ENCODE measurements at places on chromosomes 4 and X. TPM values are rescaled to one million over a fixed set of nuclear protein-coding genes. Genes with fewer than 3 reads are reported as not detected.

The WNK3 gene
- total RNA-seq, result 62.3 TPM

The SPIN2A gene
- total RNA-seq, result 0.92 TPM

The CLDN24 gene
- not detected for total RNA-seq

The KIT gene
- total RNA-seq, result 42.0 TPM

The FAM241A gene
- total RNA-seq, result 2.3 TPM

The UGT2A1 gene
- not detected for total RNA-seq

The AMBN gene
- total RNA-seq, result 0.92 TPM

The GYPA gene
- 5.1 TPM for total RNA-seq

The PFKFB1 gene
- total RNA-seq, result 0.23 TPM

The ADH1C gene
- not detected for total RNA-seq

The SPANXA2 gene
- total RNA-seq, result not detected

The GALNTL6 gene
- total RNA-seq, result 68.5 TPM

Data from diencephalon (tissue), 1 donor.